Stimulated activated CD4-positive, alpha-beta T cell treated with anti-CD3 and anti-CD28 coated beads, Interleukin-15, amount 100 ng/mL, for 1 hour (primary cell): ENCODE measurements at places on chromosomes 4 and X.

DNA sequence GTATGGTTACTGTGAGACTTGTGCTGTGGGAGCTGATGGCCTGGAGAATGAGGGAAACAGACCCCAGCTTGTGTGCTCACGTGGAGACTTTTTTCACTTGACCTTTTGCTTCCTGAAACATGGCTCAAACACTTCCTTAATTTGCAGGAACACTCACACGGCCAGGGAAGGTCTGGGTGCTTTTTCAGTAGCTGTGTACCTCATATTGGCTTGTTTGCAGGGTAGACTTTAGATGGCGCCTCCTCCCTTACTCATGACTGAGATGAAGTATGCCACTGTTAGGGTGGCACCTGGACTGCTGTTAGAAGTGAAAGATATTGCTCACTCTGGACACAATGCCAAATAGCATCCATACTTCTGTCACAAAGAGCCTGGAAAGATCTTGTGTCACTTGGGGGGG is 75.7 kb upstream of the WDR1 start:
- DNase-seq = no peak

DNA sequence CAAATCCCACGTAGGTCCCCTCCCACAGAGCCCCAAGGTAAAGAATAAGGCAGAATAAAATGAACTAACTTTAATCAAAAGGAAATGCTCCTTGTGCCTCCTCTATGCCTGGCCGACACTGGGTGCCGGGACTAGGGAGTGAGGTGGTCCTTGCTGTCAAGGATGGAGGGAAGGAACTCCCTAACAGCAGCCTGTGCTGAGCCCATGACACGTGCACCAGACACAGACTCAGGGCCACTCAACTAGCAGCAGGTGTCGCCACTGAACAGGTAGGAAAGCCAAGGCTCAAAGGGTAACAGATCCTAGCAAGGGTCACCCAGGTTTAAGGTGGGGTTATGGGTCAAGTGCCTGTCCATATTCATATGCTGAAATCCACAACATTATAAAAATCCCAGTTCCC is 29.2 kb downstream of the MSX1 start:
- DNase-seq = no peak

DNA sequence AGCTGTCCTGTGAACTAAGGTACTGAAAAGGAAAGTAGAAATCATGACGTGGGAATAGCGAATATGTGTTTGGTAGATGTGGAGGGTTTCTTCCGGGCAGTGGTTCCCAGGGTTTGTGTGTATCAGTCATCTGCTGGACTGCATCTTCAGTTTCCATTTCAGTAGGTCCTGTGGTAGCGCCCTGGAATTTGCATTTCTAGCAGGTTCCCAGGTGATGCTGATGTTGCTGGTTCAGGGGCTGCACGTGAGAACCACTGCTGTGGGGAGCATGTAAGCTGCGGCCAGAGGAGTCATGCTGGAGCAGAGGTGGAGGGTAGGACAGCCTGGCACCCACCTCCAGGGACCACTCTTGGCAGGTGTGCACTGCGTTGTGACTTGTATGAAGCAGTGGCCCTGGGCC is 47.1 kb downstream of the ARHGAP10 start:
- DNase-seq = no peak

DNA sequence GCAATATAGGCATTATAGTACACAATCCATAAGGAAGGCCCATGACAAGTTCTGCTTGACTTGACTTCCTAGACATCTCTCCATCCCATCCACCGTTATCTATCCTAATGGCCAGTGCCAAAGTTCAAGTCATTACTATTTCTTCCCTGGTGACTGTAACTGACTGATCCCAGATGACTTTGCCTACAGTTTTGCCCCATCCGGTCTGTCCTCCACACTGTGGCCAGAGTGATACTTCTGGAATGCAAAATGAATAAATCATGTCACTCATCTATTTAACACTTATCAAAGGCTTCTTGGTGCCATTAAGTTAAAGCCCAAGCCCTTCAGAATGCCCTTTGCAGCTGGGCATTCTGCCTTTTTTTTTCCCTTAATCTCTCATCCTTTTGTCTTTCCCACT is 130.8 kb downstream of the PPARGC1A start:
- no peak for DNase-seq

GRCh38 chr4:64882311-64883086 is 473.2 kb upstream of the TECRL start:
- DNase-seq = no peak

DNA sequence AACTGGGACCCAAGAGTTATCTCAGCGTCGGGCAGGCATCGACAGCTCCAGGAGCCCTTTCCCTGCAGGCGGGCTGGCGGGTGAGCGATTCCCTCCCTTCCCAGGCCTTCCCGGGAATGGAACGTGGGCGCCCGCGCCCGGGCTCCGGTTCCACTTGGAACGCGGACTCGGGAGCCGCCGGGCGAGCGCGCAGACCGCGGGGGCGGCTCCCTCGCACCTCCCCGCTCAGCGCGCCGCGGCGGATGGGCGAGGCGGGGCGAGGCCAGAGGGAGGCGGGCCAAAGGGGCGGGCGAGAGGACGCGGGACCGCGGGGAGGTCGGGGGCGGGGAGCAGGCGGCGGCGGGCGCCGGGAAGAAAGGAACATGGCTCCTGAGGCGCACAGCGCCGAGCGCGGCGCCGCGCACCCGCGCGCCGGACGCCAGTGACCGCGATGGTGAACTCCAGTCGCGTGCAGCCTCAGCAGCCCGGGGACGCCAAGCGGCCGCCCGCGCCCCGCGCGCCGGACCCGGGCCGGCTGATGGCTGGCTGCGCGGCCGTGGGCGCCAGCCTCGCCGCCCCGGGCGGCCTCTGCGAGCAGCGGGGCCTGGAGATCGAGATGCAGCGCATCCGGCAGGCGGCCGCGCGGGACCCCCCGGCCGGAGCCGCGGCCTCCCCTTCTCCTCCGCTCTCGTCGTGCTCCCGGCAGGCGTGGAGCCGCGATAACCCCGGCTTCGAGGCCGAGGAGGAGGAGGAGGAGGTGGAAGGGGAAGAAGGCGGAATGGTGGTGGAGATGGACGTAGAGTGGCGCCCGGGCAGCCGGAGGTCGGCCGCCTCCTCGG is at the start of gene PKD2:
Gene PKD2 (plus strand): TSS at position 332 of the 818 bp plus-strand sequence. CDS start 99 bp downstream, at position 431.
- DNase-seq = peak; percentile 40

DNA sequence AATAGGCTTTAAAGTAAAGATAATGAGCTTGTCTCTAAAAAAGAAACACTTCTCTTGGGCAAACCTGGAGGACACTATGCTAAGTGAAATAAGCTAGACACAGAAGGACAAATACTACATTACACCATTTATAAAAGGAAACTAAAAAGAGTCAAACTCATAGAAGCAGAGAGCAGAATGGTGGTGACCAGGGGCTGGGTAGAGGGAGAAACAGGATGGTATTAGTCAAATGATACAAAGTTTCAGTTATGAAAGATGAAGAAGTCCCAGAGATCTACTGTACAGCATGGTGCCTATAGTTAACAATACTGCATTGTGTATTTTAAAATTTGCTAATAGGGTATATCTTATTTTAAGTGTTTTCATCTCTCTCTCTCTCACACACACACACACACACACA is 28.5 kb downstream of the ACSL4 start:
- no peak for DNase-seq

DNA sequence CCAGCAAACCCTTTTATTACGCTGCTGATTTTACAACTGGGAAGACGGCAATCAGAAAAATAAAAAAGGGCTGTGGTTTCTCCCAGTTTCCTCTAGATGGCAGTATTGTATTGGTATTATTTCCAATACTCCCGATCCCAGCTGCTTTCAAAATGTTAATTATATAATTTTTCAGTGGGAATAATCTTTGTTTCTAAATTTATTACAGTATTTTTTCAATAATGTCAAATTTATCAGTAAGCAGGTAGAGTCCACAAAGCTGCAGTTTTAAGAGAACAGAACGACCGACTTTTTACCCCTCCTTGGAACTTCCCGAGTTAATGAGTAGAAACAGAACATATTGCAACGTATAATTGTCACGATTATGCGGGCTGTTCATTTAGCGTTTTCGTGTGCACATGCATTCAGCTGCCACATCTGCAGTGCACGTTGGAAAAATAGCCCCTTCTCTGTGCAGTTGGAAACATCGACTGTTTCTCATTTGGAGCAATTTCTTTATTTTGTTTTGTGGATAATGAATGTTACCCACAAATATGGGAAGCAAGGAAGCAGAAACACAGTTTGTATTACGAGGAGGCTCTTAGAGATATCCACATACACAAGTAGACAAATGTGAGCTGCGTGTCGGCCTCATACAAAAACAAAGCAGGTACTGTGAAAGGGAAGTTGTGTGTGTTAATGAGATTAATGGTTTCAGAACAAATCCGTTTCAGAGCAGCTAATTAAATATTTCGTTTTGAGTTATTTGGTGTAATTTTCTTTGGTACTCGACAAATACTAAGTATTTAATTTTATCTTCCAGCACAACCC is 188.0 kb downstream of the STIM2 start:
- no peak for DNase-seq

DNA sequence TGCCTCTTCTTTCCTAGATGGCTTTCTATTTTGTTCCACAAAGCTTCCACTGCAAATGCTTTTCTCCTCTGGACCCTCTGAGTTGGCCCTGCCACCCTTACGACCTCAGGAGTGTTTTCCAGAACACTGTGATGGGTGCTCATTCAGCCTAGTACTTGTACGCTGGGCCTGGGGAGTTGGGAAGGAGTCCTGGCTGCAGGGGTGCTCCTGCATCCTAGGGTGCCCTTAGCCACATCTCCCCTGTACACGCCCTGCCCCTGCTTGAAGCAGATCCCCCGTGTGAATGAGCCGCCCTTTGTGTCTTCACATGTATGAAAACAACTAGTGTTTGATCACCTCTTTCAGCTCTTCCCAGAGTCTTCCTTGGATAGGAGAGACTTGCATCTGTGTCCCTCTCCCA is 64.2 kb downstream of the MTMR1 start:
- no peak for DNase-seq

GRCh38 chr4:131441004-131441688 is 1707.9 kb upstream of the PCDH10 start:
- no peak for DNase-seq

- DNase-seq = no peak
Observed at GRCh38 chr4:130288576-130288975, 1192.6 kb downstream of the C4orf33 start.

DNA sequence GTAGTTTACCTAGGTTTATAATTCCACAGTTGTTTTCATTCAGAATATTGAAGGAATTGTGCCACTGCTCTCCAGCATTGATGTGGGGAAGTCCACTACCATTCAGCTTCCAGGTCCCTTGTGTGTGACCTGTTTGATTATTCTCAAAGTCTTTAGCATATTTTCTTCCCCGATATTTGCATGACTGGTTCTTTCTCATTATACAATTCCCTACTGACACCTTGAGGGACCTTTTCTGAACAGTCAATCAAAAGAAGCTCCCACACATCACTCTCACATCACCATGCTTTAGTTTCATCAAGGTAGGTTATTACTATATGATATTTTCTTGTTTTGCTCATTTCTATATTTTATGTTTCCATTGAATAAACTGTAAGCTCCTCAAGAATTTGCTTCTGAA is 44.1 kb downstream of the SLC39A8 start:
- DNase-seq = no peak

DNA sequence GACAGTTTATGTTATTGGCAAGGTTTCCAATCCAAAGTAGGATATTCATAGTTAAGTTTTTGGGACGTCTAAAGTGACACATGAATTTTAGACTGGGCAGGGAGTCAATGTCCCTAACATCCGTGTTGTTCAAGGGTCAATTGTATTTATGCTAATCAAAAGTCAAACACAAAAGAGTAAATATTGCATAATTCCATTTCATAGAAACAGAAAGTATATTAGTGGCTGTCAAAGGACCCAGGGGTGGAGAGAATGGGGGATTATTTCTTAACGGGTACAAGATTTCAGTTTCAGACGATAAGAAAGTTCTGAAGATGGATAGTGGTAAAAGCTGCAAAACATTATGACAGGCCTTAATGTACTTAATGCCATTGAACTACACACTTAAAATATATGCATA is 971.8 kb upstream of the AGA start:
- no peak for DNase-seq

DNA sequence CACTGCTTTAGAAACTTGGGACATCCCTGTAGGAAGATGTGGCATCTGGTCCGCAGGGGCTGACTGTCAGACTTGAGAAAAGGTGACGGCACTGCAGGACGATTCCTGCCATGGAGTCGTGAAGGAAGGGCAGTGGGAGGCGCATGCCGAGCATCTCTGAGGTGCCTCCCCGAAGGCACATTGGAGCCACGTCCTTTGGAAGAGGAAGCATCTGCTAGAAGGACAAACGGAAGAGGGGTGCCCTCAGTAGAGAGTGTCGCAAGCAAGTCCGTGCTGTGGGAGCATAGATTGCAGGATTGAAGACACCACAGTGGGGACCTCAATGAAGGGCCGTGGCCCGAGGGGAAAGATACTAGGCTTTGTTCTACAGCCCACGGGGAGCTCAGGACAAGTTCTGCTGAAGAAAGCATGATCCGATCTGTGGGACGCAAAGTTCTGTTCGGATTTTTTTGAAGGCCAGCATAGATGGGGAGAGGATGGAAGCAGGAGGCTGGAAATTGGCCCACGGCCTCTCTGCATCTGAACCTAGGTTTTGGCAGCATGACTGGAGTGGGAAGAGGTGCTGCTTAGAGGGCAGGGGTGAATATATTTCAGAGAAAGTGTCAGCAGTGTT is 24.2 kb upstream of the HELT start:
- DNase-seq = no peak

- DNase-seq = no peak
Observed at GRCh38 chr4:988726-989721, 2.2 kb downstream of the IDUA start.

DNA sequence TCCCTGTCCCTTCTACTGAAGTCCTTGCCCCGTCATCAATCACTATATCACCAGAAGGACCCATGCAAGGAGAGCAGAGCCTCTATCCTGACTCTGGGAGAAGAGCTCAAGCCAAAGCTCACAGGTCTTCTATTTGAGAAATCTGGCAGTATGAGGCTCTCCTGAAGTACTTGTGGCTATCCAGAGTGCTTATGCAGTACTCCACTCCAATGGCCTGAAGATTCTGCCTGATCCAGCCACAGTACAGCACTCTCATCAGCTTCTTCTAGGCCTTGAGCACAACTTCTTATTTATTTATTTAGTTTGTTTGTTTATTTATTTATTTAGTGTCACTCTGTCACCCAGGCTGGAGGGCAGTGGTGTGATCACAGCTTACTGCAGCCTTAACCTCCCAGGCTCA is 13.0 kb downstream of the USP26 start:
- no peak for DNase-seq

DNA sequence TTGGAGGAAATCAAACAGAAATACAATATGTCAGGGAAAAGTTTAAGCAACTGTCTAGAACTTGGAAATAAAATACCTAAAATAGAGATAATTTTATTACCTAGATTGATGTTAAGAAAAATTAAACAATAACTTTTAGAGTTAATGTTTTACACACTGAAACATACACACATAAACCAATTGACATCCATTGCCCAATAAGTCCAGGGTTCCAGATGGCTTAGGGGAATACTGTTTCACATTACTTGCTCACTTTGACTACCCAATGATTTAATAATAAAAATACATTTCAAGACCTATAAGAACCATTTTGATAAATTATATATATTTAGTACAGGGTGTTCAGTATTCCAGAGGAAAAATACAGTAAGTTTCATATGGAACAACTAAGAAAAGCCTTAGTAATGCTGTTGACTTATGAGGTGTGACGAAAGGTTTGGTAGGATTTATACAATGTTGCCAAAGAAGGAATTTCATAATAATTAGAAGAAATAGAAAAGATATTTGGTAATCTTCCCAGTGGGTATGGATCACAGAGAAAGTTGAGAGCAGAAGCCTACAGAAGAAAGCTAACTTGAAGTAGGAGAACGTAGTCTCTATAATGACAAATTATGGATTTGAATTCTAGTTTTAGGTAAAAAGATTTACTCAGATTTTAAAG is 23.0 kb upstream of the UGT2B4 start:
- DNase-seq = no peak
